ENCODE measurements at places on chromosomes 7 and 10. TPM values are rescaled to one million over a fixed set of nuclear protein-coding genes. Genes with fewer than 3 reads are reported as not detected.

DNA sequence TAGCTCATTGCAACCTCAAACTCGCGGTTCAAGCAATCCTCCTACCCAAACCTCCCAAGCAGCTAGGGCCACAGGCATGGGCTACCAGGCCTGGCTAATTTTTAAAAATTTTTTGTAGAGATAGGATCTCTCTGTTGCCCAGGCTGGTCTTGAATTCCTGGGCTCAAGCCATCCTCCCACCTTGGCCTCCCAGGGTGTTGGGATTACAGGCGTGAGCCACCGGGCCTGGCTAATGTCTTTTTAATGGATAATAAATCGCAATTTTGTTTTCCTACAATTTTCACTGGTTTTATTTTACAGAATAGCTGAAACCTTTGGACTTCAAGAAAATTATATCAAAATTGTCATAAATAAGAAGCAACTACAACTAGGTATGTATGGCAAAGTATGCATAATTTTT lies 10.9 kb downstream of the NUB1 start:
- H3K4me1 ChIP-seq: no peaks in the 10 kb centered on the region
- no peak overlapping the region for H3K27ac ChIP-seq
- H3K27me3 ChIP-seq: no peaks in the 10 kb centered on the region
- peaks cover 47% of the 10 kb centered on the region for H3K36me3 ChIP-seq

GRCh38 chr10:72637398-72637857 lies 11.5 kb upstream of the MICU1 start:
- no peak overlapping the region for H3K4me3 ChIP-seq
- DNase-seq: peak; percentile 78
- peak overlapping the region; percentile 27 for H3K27ac ChIP-seq
- H3K27me3 ChIP-seq: no peaks in the 10 kb centered on the region
- H3K36me3 ChIP-seq: no peaks in the 10 kb centered on the region

DNA sequence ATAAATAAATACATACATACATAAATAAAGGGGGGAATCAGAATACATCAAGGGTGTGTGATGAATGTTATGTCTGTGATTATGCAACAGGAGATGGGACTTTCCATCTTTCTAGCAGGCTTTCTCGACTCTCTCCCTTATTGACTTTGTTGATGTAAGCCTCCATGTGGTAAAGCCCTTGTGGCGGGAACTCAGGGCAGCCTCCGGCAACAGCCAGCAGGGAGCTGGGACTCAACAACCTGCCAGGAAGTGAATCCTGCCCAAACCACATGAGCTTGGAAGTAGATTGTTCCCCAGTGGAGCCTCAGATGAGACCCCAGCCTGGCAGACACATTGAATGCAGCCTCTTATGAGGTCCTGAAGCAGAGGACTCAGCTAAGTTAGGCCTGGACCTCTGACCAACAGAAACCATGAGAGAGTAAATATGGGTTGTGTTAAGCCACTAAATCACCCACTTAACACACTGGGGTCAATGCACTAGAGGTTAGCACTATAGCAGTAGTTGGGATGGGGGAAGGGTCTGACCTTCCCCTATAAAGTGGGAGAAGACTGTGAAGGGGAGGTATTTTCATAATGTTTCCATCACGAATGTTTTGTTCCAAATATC lies 104.0 kb downstream of the JCAD start:
- peaks cover 2% of the 10 kb centered on the region for H3K27me3 ChIP-seq
- no peak overlapping the region for H3K27ac ChIP-seq
- no peaks in the 10 kb centered on the region for H3K36me3 ChIP-seq
- H3K4me3 ChIP-seq: no peak overlapping the region
- DNase-seq: peak; percentile 51

DNA sequence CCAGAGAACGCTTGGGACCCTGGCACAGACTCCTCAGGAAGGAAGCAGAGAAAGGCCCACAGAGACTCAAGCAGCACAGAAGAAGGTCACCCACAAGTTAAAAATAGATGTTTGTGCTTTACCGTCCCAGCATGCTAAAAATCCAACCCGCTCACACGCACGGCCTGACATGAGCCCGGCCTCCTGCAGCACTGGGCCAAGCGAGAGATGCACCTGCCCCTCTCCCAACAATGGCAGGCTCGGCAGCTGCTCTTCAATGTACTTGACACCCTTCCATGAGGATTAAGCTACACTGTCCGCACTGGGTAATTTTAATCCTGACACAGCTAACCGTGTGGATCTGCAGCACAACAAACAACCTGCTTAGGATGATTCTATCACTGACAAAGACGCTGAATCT lies 9.3 kb downstream of the DIP2C start:
- no peaks in the 10 kb centered on the region for H3K27me3 ChIP-seq
- 0 out of 2 replicates have a peak, but pooled peaks cover 2% of the 10 kb centered on the region for H3K36me3 ChIP-seq
- no peak overlapping the region for H3K27ac ChIP-seq
- no peak overlapping the region for H3K4me3 ChIP-seq
- H3K4me1 ChIP-seq: peaks cover 27% of the 10 kb centered on the region
- no peak for DNase-seq

FRMD4A gene
- total RNA-seq: 27.5 TPM
